CMK (cell line): ENCODE measurements at places on chromosomes 7 and 10.

DNA sequence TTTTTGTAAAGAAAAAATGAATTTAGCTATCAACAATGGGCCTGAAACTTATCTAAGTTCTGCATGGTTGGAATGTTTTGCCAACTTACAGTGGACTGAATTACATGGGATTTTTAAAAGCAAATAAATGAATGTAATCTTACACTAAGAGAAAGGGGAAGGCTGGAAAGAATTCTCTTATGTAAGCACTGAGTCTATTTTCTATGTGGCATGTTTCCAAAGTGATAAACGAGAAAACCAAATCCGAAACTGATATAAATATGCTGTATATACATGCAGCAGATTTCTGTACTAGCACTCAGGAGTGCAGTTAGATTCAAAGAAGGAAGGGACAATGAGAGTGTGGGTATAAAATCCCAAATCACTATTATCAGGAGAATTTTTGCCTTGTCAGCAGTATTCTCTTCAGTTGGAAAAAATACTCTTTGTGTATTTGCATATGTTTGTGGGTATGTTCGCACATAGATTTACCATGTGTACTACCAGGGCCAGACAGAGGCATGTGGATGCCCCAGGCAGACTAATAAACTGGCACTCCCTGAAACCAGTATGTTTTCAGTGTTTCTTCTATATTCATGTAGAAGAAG lies 334.3 kb upstream of the SEMA3D start:
- DNase-seq = no peak

GRCh38 chr7:6026011-6026819 lies 5.0 kb upstream of the ANKRD61 start:
- DNase-seq = peak; percentile 31

- DNase-seq = no peak
These were observed at the start of gene SUN1 for GRCh38 chr7:832167-832967. Gene SUN1, plus strand, starts transcription at chr7:832476. Its CDS starts 49 bp downstream, at chr7:832525.

DNA sequence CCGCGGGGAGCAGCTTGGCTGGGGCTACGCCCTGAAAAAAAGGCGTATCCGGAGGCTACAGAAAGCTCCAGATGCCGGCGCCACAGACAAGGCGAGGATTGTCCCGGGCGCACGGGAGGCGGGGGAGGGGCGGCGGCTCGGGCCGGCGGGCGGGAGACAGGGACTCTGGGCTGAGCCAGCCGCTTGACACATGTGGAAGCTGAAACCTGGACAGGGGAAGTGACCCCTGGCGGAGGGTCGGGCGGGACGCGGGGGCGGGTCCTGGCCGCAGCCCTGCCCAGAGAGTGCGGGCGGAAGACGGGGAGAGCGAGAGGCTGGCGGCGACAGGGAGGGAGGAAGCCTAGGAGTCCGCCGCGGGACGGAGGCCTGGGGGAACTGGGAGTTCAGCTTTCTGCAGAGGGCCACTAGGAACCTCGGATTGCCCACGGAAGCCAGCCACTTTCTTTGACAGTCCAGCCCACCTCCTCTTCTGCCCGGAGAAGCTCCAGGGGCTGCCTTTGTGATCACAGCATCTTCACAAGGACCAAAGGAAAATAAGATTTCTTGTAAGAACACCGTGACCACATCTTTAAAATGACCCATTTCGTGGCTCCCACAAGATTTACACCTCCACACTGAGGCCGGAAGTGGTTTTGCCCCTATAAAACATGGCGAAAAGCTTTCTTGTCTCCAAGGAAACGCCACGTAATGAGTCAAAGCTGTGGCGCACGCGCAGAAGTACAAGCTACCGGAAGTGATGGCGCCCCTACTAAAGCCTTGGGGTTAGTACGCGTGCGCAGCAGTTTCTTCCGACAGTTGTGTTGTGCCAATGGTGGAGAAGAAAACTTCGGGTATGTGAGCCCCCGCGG lies at the start of the genes PLOD3 and ZNHIT1:
Gene PLOD3, minus strand, starts transcription at position 194 of the 848 bp plus-strand sequence. CDS start 307 bp downstream, outside the sequence.
Gene ZNHIT1, plus strand, starts transcription at position 778 of the 848 bp plus-strand sequence. Its CDS starts 31 bp downstream, at position 809.
- DNase-seq = peak; percentile 95

DNA sequence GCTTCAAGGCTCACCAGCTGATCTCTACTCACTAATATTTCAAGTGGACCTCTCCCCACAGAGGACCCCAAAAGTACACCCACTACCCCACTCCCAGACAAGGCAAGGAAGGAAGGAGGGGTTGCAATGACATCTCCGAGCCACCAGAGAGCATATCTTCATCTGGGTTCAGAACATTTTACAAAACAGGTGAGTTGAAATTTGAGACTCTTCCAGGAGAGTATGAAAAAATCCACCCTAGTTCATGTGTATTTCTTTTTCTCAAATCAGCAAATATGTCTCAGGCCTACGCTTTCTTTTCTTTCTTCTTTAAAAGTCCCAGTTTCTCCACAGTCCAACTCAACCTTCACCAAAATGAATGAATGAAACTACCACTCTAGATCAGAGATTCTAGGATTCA lies 61.9 kb downstream of the SGMS1 start:
- DNase-seq = no peak

- no peak for DNase-seq
These were observed 24.3 kb upstream of the MKI67 start for GRCh38 chr10:128150561-128150960.

- DNase-seq = no peak
These were observed 113.4 kb upstream of the CDK1 start for GRCh38 chr10:60664859-60665258.

DNA sequence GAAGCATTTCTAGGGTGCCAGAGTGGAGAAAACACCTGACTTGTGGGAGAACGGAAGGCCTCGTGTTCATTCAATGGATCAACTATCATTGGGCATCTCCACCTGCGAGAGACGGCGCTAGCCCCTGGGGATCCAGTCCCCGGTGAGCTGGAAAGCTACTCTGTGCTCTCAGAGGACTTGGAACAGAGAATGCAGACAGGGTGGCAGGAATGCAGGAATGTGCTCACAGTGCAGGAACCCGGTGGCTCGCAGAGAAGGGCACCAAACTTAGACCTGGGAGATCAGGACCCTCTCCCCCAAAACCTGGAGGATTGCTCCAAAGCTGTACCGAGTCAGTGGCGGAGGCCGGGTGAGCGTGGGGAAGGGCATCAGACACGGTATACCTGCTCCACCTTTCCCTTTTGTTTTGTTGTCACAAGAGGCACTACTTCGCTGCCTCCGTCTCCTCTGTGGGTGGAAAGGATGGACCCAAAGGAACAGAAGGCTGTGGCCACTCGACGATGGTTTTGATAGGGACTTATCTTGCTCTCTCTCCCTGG lies 569.0 kb upstream of the C7orf33 start:
- DNase-seq = no peak

DNA sequence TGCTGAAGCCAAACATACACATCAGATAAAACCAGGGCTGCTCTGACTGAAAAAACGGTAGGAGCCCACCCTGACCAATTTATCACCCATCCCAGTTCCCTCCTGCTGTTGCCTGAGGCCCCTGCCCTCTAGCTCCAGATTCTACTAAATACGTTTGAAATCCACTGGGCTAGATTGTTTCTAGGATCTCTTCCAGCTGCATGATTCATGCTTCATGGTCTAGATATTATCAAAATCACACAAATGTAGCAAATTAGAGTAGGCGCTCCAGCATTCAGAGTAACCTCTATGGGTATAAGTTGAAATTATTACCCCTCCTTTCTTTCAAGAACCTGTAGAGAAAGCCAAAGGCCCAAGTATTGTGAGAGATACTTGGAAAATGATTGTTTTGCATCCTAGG lies 151.2 kb upstream of the FAM13C start:
- DNase-seq = no peak

DNA sequence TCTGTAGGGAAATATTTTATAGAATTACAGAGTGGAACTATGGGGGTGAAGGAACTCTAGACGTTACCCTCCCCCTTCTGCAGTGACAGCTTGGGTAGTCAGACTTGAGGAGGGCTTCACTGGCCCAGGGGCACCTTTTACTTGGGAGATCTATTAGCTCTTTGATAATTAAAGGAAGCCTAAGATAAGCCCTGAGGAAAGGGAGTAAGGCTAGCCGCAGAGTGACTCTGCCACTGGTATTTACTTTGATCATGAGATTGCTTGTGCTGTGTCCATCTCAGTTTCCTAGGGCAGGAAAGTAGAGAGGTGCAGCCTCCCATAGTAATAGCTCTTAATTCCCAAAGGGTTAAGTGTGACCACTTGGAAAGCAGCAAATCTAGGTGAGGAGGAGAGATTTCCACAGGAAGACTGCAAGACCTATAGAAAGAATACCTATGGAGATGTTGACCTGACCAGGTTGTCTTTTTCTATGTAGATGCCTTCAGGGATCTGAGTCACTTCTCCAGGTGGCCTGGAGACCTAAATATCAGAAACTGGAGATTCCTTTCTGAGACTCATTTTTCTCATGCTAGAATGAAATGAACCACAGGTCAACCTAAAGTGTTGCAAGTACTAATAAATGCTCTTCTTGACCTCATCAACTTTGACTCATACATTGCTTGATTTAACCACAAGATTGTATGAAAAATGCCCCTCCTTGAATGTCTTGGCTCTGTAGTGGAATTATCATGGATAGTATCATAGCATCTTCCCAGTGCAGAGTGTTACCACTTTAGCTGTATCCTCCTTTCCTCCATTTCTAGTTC lies 447.3 kb upstream of the GHITM start:
- no peak for DNase-seq

- no peak for DNase-seq
These were observed 489 bp downstream of the MAP3K8 start for GRCh38 chr10:30434273-30435072.

DNA sequence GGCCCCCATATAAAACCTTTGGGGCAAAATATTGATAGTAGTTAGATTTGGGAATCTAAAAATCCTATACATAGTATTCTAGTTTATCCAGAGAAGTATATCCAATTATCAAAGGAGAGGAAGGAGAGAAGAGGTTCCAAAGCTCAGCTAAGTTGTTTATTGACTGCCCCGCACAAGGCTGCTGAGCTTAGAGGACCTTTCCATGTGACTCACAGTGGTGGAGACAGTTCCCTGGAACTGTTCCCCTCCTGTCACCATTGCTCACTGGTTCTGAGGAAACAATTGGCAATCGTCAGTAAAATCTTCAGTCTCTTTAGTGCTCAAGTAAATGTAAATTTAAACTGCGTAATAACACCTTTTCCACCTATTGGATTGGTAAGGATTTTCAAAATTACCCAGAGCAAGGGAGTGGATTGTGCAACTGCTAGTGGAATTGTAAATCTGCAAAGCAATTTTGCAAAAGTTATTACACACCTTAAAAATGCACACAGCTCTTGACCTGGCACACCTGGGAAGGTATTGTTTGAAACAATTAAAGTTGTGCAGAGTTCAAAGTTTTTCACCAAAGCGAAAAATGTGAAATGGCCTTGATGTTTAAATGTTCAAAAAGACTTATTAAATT lies 63.1 kb downstream of the EEPD1 start:
- no peak for DNase-seq

GRCh38 chr10:88147000-88147798 lies 283.8 kb downstream of the PTEN start:
- no peak for DNase-seq

DNA sequence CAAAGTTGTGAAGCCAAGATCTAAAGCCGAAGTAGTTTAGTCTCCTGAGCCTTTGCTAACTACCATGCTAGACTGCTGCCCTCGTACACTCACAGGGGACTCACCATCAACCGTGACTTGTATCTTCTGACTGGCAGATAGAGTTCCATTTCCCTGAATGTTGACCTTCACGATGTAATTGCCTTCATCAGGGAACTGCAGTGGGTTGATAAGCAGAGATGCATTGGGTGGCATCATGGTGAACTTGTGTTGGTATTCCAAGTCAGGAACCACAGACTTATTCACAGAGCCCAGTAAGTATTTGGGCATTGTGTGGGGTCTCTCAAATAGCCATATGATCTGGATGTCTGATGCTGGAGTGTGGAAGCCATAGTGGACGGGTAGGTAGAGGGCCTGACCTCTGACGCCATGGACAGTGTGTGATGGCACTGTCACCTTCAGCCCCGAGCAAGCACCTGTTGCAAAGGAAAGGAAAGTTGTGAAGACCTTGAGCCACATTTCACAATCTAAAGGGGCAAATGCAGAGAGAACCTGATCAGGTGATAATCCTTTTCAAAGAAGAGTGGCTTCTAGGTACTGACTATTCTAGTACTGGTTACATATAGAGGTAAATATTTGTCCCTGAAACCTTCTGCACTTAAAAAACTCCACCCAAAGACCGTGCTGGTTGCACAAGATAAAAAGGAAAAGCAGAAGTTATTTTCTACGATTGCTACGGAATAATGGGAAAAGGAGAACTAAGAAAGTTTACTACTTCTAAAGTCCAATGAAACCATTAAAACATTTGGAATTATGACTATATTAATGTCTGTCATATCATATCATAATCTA lies 7.1 kb downstream of the HEPACAM2 start:
- no peak for DNase-seq

DNA sequence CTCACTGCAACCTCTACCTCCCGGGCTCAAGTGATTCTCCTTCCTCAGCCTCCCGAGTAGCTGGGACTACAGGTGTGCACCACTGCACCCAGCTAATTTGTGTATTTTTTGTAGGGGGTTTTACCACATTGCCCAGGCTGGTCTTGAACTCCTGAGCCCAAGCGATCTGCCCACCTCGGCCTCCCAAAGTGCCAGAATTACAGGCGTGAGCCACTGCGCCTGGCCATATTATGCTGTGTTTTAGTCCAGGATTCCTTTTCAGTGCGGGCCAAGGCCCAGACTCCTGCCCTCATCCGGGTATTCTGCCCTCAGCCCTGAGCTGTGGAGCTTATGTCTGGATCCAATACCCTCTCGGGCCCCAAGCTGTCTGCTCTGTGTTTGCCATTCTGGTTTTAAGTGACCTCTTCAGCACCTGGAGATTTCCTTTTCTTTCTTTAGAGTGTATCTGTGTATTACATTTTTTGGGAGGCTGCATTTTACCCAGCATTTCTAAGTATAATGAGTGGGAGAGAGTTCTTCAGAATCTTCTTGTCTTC lies 114.9 kb downstream of the BUB3 start:
- DNase-seq = no peak

- DNase-seq = peak; percentile 2
These were observed 65.5 kb upstream of the GATA3 start for GRCh38 chr10:7988989-7989388.

DNA sequence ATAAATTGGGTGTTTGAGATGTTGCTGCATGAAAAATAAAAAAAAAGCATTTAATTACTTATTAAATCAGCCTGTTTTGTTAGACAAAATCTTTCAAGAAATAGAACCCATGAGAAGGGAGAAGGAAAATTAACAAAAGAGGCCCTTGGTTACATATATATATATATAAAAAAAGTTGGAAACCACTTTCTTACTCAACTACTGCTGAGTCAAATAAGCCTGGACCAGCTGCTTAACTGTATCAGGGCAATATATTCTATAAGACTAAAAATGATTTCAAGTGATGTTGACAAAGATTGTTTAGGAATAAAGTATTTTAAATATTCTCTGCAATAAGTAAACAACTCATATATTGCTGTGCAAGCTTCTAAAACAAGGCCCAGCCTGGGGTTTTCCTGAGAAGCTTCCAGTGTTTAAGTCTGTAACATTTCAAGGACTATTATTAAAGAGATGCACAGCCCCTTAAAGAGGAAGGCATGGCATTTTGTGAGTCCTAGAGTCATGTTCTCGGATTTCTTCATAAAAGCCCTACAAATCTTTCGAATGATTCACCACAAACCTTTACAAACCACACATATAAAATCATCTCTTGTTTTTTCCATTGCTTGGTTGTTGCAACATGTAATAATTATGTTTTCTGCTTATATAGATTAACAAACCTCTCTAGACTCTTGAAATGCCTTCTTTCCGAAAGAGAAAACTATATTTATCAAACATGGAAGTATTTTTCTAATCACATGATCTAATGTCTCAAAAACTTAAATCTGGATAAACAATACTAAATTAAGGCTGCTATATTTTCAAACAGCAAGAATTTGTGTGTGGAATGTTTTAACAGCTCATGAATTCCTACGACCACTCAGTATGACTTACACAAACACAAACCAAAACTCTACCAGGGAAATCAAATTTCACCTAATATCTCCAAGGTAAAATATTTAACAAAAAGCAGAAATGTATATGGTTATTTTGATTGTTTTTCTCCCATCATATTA lies 14.3 kb downstream of the JAZF1 start:
- no peak for DNase-seq
